Stimulated activated CD8-positive, alpha-beta memory T cell treated with anti-CD3 and anti-CD28 coated beads, Interleukin-7, amount 100 ng/mL, for 1 hour (primary cell): ENCODE measurements at places on chromosomes 12 and 14.

GRCh38 chr12:132618683-132619043 is at the start of gene P2RX2:
Gene P2RX2 (plus strand): TSS chr12:132618776. CDS start chr12:132618817, 41 bp downstream.
- no peak for DNase-seq

DNA sequence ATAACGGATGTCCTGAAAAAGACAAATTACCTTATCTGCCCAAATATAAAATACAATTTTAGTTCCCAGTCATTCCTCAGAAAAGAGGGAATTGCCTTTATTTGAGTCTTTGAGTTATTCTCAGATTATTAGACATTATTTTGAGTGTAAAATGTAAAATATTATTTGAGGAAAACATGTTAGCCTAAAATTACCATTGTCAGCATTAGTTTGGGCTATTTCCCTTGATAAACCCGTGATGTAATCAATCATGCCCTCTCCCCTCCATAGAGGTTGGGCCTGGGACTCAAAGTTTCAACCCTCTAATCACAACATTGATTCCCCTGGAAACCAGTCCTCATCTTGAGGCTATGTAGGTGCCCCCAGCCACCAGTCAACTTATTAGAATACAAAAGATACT is 213.4 kb downstream of the NUBPL start:
- no peak for DNase-seq

- DNase-seq: no peak
Measured at GRCh38 chr14:56199095-56199981, 81.1 kb downstream of the PELI2 start.

DNA sequence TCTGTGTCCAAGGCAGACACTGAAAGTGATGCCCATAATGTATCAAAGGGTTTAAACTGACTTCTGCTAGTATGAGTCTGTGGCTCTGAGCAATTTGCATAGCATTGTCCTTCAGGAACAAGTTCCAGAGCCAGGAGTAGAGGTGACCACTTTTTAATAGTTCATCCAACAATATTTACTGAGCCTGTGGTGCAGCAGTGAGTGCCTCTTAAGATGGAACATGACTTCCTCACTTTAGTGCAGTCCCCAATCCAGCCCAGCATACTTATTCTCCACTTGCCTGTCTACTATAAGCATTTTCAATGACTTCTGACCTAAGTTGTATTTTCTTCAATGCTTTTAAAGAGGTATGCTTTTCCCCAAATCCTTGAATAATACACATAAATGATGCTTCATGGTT is 611.3 kb downstream of the MED13L start:
- DNase-seq: no peak

DNA sequence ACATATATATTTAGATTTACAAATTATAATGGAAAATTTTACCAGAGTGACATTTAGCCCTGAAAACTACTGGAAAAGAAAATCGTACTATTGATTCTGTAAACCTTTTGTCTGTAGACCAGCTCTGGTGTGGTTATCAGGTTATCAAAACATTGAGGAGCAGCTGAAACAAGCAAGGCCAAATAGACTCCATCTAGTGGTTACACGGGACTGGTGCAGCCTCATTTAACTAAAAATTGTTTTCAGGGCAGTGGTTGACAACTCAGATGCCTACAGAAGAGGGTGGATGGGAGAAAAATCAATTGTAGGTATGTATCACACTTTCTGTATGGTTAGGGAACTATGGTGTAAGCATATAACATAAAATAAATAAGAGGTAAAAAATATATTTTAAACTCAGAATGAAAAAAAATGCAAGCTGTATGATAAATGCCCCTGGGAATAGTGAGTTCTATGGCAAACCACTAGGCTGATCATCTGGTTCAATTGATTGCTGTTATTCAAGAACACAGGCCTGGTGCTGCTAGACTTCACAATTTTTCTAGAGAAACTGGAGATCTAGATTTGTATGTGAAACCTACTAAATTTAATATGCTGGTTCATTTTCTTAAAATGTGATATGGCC is 51.2 kb downstream of the ACSS3 start:
- DNase-seq: no peak

- no peak for DNase-seq
Measured at GRCh38 chr12:106179086-106179485, 40.3 kb upstream of the NUAK1 start.

GRCh38 chr14:102927878-102928411 is 5.5 kb downstream of the AMN start:
- no peak for DNase-seq

DNA sequence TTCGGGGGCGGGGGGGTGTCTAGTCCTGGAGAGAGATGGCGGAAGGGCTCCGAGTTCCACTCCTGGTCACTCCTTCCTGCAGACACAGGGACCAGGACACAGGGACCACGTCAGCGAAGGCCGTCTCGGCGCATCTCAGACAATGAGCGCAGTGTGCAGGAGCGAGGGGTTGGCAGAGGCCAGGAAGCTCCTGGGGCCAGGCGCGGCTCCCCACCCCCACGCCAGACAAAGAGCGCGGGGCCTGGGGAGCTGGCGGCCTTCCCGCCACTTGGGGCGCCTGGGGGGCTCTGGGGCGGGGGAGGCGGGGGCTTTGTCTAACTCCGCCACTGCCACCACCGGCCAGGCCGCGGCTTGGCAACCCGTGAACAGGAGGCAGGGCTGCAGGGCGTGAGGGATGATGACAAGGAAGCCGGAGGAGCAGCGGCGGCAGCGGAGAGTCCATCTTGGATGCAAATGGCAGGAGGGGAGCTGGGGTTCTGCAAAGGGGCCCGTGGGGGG is 2.2 kb downstream of the CDK2AP1 start:
- no peak for DNase-seq

DNA sequence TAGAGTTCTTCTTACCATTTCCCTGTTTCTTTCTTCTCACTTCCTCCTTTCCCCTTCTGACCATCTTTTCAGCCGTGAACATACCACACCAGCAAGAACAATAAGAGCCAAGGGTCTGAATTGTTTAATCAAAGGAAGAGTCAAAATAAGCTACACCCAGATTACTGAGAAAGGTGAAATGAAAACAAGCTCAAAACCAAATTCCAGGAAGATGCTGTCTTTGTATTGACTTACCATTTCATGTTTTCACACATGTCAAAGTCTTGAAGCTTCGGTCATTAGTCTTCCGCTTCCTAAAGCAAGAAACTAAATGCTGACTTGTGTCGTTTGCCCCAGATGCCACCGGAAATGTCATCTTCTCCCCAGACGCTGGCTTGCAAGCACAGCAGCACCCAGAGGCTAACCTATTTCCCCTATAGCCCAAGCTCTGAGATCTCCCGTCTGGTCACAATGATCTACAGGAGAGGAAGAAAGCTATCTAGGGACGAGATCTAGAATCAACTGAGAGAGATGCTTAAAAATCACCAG is 136.5 kb upstream of the AMIGO2 start:
- DNase-seq: peak; percentile 41

DNA sequence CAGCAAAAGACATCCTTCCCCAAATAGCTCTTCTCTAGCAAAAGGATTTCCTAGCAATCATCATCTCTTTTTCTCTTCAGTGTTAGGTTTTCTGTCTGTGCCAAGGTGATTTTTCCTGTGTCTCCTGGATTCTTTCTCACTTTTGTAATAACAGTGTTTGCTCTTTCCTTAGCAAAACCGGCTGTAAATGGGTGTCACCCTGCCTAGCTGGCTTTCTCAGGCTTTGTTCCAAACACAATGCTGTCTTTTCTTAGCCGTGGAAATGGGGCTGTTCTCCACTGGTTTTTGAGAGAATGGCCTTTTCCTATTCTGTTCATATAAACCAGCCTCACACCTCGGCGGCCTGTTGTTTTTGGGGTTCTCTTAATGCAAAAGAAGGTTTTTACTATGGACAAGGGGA is 21.9 kb downstream of the JDP2 start:
- DNase-seq: no peak

DNA sequence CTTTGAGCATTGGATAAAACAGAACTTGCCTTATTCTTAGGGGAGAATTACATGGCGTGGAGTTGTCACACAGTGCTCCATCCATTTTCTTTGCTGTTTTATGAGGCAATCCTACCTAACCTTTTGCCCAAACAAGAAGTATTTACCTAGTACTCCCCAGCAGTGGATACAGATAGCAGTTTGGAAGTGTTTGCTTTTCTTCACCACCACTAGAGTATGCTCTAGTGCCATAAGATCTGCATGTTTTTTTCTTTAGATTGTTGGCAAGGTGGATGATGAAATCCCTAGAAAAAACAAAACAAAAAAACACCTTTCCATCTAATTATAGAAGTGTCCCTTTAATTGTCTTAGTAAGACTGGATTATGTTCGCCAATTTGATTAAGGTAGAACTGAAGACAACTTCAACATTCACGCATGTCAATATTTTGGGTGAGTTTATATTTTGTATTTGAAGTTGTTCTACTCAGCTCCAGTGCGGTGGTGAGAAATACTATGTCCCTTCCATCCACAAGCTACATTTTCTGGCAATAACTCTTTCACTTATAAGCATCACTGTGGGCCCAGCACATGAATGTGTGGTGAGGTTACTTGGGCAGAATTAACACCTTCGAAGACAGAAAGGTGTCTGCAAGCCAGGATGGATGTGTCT is 23.6 kb upstream of the TMEM260 start:
- DNase-seq: no peak

DNA sequence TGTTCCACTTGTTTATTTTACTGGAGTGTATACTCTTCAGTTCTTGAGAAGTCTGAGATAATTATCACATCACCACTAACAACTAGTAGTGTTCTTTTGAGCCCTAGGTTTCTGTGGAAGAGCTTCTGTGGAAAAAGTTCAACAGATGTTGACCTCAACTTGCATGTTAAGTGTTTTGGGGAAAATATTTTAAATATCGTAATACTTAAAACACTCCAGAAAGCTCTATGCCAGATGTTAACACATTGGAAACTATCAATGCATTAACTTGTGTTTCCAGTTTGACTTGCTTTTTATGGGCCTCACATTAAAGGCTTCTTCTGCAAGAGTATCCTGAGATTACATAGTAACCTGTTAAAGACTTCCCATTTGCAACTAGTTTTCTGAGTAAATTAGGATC is 173.1 kb downstream of the DUSP6 start:
- no peak for DNase-seq

DNA sequence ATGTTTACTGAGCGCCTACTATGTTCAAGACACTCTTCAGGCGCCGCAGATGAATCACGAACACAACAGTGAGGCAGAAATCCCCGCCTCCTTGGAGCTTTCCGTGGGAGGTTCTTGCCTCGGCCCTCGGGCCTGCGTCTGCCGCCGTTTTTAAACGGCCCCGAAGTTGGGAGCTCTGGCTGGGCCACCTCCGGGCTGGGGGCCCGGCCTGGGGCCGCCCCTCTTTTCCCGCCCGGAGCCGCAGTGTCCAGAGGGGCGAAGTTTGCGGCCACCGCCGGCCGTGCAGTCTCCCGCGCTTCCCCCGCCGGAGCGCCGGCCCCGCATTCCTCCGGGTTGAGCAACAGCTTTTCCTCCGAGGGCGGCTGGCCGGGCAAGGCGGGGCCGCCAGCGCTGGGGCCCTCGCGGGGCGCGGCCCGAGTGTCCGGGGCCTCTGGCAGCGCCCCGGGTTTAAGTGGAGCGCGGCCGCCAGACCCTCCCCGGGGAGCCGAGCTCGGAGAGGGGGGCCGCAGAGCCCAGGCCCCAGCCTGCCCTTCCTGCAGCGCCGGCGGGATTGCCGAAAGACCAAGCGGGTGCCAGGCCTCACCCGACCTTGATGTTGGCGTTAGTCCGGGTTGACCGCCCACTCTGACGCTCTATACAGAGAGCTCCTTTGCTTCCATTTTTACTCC is 18.7 kb upstream of the CTDSP2 start:
- DNase-seq: no peak

DNA sequence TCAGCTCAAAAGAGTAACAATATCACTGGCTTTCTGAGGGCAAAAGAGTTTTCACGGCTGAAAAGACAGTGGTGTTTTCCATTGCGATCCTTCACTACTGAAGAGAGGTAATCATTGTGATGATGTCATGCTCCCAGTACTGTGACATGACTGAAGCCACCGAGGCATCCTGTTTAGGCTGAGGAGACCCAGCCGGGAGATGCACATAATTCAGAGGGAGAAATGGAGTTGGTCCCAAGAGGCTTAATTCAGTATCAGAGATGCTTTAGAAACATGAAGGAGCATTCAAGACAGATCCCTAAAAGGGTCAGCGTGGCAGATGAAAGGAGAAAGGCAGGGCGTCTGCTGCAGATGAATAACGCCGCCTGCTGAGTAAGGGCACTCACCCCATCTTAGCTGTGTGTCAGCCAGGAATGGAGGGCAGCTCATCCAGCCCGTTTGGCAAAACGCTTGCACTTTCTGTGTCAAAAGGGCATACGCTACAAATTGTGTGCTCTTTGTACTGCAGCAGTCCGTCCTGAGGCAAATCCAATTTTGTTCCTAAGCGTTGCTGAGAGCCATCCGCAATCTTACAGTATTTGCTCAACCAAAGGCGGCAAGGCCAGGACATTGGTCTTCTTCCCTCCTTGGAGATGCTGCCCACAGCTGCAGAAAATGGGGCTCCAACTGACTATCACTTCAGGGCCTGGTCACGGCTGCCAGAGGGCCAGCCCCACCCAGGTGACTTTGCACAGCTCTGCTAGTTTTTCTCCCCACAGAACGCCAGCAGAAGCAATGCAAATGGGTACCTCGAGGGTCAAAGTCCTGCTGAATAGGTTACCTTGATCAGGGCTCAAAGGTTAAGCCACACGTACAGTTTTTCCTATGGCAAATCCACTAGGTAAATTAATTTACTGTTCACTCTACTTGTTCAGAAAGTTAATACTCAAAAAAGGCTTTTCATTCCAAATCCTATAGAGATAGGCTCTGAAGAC is 23.5 kb downstream of the CCDC92 start:
- DNase-seq: no peak

DNA sequence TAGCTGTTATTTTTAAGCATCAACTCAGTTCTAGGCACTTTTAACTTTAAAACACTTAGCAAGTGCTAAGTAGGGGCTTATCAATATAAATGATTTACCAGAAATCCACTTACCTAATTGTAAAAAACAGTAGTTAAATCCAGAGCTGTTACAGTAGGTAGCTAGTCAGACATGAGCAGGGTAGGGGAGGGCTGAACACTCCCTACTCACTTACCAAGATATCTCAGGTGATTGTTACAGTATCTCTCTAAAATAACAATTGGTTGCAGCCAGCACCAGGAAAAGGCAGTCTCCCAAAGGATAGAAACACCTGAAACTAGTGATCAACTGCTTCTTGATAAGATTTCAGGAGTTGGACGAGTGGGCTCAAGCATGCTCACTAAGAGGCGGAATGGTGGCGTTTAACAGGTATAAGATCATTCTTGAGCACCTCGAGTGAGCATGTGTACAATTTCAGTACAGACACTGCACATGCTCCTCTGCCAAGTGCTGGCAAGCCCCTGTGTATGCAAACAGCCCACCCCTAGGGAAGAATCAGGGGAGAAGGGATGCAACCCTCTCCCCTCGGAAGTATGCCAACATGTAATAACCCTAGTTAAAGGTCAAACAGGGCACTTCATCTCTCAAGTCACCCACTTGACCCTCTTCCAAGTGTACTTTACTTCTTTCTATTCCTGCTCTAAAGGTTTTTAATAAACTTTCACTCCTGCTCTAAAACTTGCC is 1113.6 kb upstream of the SEL1L start:
- DNase-seq: no peak
